Nucleus accumbens (tissue), 56 donors: ENCODE measurements at places on chromosomes 5 and 9.
A peak's percentile ranks its signal among the peaks of the same experiment; 100 is the strongest.

- no peak for DNase-seq
These were observed 56.5 kb downstream of the SPOCK1 start for GRCh38 chr5:137442660-137443059.

GRCh38 chr5:125778791-125779190 lies 644.4 kb upstream of the GRAMD2B start:
- DNase-seq: no peak

- DNase-seq: no peak
These were observed 9.9 kb upstream of the PRR16 start for GRCh38 chr5:120454094-120454798.

GRCh38 chr9:27528886-27529315 lies 713 bp downstream of the MOB3B start:
- DNase-seq: peak; percentile 43

DNA sequence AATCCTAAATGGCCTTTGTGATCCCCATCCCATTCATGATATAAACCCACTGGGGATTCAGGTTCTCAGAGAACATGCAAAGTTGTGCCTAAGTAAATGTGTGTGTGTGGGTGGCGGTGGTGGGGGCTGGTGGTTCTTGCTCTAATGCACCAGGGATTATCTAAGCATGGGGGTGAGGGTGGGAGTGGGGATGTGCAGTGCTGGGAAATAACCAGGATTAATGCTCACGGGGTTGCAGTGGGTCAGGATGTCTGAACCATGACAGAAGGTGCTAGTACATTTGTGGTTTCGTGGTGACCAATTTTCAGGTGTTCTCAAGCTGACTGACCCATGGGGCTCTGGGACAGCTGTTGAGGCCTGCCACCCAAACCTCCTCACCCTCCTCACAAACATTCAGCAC lies 101.0 kb downstream of the ZNF608 start:
- no peak for DNase-seq

DNA sequence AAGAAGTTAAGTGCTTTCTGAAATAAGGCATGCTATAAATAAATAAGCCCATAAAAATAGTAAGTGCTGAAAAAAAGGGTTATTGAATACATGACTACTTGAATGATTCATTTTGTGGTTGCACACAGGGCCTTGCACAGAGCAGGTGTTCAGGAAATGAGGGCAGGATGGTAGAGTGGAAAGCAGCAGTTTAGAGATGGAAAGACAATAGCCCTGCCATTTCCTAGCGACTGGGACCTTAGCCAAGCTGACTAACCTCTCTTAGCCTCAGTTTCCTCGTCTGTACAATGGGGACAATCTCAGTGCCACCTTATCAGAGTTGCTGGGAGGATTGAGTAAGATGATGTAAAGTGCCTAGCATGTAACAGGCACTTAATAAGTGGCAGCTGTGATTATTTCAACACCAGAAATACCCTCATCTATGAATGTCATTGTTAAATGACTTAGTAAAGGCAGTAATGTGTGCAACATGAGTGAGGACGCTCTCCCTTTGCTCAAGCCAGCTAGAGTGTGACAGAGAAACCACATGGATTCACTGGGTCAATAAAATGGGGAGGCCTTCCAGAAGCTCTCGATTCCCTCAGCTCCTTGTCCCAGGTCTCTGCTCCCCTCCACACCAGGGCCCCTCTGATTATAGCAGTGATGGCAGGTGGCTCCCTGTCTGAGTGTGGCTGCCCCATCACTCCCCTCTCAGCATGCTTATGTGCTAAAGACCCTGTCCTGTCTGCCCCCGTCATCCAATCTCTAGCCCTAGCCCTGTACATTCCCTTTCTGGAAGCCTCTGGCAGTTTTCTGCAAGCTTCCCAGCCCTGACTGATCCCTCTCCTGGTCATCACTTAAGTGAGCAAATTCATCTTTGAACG lies 16.0 kb upstream of the PHF19 start:
- DNase-seq: no peak

- DNase-seq: no peak
These were observed 165.1 kb downstream of the CACNA1B start for GRCh38 chr9:138042640-138043039.

DNA sequence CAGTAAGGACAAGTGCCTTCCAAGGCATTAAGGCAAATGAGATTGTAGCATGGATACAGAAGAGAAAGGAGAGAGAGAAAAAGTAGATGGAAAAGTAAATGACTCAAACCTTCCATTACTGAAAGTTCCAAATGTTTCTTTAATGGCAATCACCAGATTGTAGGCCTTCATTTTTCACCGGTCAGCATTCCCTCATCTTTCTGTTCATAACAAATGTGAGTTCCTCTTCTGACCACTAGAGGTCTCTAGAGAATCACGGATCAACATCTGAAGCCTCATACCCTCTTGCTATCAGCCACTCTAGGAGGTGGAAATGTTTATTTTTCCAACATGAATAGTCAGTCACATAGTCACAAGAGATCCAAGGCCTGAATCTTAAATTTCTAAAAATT lies 73.6 kb upstream of the RPS23 start:
- DNase-seq: no peak

- no peak for DNase-seq
These were observed 15.0 kb downstream of the TENT4A start for GRCh38 chr5:6728011-6728794.

GRCh38 chr5:139524446-139524845 lies 36.7 kb upstream of the UBE2D2 start:
- DNase-seq: no peak

GRCh38 chr5:53373451-53374158 lies 106.8 kb upstream of the FST start:
- no peak for DNase-seq

DNA sequence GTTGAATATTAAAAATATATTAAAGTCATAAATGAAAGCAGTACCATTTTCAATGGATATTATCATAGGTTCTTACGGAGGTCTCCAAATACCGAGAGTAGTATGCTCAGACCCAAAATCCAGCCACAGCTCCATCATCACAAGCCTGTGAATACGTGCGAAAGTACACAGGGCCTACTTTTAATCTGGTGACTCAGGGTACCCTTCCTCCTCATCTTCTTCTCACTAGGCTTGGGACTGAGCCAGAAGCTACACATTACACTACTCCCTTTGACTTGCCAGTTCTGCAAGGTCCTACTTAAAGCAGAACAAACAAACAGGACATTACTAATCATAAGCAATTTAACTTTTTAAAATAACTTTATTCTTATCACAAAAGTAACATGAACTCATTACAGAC lies 7.6 kb upstream of the RIC1 start:
- no peak for DNase-seq

DNA sequence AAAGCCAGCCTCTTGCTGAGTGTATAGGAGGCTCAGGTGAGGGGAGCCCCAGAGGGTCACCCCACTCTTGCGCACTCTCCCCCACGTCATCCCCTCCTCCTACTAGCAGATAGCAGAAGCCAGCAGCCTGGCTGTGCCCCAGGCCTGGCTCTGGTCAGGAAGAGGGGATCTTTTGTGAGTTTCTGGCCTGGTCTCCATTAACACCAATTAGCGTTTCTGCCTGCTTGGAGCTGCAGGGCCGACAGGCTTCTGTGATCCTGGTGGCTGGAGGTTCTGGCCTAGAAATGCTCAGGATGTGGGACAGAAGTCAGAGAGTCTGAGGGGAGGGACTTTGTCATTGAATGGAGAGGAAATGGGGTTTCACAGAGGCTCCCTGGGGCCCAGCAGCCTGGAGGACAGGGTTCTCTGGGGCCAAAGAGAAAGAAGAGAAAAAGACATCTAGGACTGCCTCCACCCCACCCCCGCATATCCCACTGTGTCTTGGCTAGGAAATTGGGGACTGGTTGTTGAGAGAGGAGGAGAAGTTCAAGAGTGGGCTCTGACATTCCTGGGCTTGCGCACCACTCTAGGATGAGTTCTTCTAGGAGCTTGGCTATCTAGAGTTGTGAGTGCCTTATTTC lies 47.5 kb upstream of the ARAP3 start:
- DNase-seq: peak; percentile 35

DNA sequence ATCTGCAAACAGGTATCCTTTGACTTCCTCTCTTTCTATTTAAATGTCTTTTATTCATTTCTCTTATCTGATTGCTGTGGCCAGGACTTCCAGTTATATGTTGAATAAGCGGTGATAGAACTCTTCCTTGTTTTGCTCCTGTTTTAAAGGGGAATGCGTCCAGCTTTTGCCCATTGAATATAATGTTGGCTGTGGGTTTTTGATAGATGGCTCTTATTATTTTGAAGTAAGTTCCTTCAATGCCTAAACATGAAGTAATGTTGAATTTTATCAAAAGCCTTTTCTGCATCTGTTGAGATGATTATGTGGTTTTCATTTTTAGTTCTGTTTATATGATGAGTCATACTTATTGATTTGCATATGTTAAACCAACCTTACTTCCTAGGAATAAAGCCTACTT lies 300.5 kb upstream of the CTNND2 start:
- DNase-seq: no peak

DNA sequence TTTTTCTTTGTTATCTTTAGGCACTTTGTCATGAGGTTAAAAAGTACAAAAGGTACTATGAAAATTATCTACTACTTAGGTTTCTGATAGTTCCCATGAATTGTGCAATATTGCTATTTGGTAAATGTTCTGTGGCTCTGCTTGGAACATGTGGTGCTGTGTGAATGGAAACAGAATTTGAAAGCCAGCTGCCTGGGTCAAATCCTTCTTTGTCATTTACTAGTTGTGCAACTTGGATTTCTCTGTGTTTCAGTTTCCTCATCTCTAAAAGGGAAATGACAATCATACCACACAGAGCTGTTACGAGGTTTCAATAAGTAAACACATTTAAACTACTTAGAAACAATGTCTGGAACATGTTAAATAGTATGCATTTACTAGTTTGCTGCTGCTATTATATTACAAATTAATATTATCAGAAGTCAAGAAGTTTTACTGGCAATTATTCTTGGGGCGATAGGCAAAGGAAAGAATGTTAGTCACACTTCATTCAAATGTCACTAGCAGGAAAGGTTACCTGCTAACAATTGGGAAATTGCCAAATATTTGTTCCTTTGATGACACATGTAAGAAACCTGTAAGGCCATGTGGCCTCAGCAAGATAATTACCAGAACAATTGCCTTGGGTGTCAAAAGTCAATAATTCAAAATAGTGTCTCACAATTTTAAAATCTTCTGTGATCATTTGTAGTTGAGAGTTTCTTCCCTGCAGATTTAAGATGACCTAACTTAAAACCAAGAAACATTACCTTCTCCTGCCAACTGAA lies 184.8 kb downstream of the KIAA0825 start:
- DNase-seq: no peak

DNA sequence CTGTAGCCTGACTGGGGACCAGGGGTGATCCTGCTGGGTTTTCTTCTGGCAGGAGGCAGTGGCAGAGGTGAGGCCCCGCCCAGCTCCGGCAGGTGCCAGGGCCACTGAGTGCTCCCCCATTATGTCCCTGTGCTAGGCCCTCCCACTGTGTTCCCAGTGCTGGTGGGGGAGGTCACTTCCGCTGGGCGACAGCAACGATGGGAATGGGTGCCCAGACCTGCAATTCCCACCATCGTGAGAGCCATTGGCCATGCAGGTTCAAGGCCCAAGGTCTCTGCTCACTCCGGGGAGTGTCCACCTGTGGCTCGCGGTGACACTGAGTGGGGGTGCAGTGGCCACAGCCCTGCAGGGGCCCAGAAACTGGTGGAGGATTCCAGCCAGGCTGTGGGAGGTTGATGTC lies 98.6 kb downstream of the RXRA start:
- DNase-seq: no peak

DNA sequence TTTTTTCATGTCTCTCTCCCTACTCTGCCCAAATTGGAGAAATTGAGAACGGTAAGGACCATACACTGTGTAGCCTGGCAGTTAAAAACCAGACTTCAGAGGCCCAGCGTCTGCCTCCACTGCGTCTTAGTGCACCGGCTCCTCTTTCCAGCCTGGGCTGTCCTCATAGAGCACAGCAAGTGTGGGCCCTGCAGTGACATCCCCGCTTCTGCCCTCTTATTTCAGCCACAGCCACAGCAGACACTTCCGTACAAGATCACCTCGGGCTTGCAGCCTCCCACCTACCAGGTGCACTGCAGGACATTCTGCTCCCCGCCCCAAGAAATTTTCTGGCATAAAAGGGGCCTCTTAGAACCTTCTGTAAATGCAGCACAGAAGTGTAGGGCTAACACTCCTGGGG lies 21.4 kb upstream of the SMIM23 start:
- no peak for DNase-seq

GRCh38 chr5:61394793-61395192 lies 62.7 kb downstream of the ZSWIM6 start:
- no peak for DNase-seq

DNA sequence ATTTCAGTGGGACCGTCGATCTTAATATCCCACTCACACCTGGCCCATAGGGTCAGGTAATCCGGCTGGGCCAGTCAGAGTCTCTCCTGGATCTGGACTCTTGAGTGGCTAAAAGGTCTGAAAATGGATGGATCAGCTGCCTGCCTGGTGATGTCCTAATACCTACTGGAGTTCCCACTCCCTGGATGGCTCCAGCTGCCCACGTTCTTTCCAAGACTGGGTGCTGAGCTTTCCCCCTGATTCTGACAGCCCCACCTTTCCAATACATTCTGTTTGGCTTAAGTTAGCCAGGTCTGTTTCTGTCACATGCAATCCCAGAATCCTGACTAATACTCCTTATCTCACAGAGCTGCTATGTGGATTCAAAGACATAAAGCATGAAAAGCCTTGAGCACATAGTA lies 10.2 kb downstream of the SH3PXD2B start:
- no peak for DNase-seq

DNA sequence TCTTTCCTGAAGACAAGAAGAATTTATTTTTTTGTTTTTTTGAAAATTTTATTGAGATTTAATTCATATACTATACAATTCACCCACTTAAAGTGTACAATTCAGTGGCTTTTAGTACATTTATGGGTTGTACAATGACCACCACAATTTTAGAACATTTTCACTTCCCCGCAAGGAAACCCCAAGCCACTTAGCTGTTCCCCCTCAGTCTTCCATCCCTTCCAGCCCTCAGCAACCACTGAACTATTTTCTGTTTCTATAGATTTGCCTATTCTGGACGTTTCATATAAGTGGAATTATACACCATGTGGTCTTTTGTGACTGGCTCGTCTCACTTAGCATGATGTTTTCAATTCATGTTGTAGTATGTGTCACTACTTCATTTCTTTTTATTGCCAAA lies 28.0 kb downstream of the DNAI1 start:
- no peak for DNase-seq

- no peak for DNase-seq
These were observed 9.1 kb upstream of the ANKH start for GRCh38 chr5:14880688-14881087.

GRCh38 chr9:91047529-91047928 lies 245.9 kb downstream of the SYK start:
- DNase-seq: no peak

GRCh38 chr5:150485693-150486401 lies 22.1 kb upstream of the NDST1 start:
- DNase-seq: peak; percentile 53

GRCh38 chr5:104361932-104362331 lies 799.3 kb upstream of the NUDT12 start:
- DNase-seq: no peak

GRCh38 chr5:42321785-42322184 lies 101.5 kb upstream of the GHR start:
- no peak for DNase-seq

- DNase-seq: no peak
These were observed 598 bp upstream of the KIAA1191 start for GRCh38 chr5:176362233-176362490.

GRCh38 chr5:54492178-54492577 lies 25.4 kb upstream of the SNX18 start:
- DNase-seq: no peak
